Fibroblast of lung (primary cell): ENCODE measurements at places on chromosomes 13 and 19. TPM values are rescaled to one million over a fixed set of nuclear protein-coding genes. Genes with fewer than 3 reads are reported as not detected.

Gene DPF1
- 0.50 and 0.51 TPM in 2 replicates for total RNA-seq

- no peak for DNase-seq
Observed at GRCh38 chr13:58963321-58963720, 1200.4 kb downstream of the DIAPH3 start.

Gene SRRM5
- under 0.01 TPM in 1 of 2 replicates, not detected in the other for total RNA-seq

GRCh38 chr13:50144246-50145160 lies 129.3 kb downstream of the KCNRG start:
- no peak for DNase-seq

- DNase-seq: no peak
Observed at GRCh38 chr13:112658808-112659207, 31.0 kb upstream of the ATP11A start.

DNA sequence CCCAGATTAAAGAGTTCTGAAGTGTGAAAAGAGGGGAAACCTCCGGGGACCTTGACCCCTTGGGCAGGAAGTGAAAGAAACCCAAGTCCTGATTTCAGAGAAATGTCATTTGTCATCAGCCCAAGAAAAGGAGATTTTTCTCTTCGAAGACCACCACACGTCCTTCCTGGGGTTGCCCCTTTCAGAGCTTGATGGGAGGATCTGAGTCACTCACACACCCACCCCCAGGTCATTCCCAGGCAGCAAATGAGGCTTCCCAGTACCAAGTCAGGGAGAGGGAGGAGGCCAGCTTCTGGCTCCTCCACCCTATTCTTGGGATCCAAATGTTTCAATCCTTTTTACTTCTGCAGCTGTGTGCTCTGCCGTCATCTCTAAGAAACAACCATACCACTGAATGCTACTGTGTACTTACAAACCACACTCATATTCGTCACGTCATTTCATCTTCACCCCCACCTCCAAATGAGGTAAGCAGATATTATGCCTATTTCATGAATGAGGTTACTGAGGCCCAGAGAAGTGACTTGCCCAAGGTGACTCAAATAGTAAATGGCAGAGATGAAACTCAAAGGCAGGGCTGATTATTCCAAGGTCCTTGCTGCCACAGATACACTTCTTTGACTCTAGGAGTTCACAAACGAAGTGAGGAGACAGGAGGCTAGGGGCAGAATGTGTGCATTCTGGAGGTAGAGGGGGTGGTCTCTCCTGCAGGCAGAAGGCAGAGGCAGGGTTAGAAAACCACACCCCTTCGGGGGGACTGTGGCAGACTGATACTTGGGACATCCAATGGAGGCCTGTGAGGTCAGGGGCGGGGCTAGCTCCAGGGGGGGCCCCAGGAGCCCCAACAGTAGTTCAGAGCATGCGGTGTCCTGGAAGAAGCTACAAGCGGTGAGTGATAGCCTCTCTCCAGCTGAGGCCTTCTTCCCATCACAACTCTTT lies 5.0 kb upstream of the KMT2B start:
- DNase-seq: no peak

GRCh38 chr19:522726-523125 lies 8.8 kb upstream of the CDC34 start:
- DNase-seq: no peak

GRCh38 chr13:91594061-91594460 lies 195.6 kb downstream of the GPC5 start:
- no peak for DNase-seq

DNA sequence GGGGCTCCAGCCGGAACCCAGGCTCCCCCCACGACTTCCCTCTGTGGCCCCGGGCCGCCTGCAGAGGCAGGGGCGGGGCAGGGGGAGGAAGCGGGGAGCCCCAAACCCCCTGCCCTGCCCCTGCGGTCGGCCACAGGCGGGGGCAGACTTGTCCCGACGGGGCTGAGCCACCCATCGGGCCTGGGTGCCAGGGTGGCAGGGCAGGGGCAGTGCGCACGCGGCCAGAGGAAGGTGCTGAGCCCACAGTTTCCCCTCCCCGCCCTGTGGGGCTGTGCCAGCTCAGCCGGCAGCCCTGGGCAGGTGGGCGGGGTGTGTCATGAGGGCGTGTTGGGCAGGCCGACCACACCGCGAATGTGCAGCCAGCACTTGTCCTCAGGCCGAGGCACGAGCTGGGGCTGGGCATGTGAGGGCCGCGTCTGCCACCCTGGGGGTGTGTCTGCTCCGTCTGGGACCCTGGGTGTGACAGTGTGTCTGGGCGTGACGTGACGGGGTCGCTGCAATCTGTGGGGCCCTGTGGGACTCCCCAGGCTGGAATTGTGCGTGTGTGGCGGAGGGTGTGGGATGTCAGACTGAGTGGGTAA lies 17.7 kb downstream of the CCDC97 start:
- DNase-seq: peak; percentile 22

Gene NTN5
- under 0.01 and 0.51 TPM in 2 replicates for total RNA-seq

Gene ENOX1
- 4.4 and 7.6 TPM in 2 replicates for total RNA-seq

Gene FGF22
- total RNA-seq: under 0.01 TPM in 1 of 2 replicates, not detected in the other

Gene CEACAM21
- not detected in 2 replicates for total RNA-seq

DNA sequence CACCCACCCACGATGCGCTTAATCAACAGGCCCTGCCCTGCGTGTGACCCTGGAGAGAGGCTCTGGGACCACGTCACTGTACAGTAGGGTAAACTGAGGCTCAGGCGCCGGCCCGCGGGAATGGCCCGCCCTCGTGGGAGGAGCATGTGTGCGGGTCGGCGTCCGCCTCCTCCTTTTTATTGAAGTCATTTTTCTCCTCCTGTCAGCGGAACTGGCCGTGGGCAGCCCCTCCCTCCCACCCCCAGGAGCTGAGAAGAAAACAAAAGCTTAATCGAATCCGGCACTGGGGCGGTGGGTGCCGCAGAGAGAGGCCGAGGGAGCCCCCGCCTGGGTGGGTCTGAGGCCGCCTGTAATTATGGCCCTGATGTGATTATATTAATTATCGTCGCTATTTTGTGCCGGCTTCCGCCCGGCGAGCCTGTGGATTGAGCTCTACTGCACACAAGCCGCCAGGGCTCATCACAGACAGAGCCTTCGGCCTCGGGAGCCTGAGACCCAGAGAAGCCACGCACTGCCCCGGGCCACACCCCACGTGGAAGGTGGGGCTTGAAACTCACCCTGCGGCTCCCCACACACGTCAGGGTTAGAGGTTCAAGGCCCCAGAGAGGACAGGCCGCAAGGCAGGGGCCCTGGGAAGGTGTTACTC lies 7.0 kb downstream of the C2CD4C start:
- no peak for DNase-seq

DNA sequence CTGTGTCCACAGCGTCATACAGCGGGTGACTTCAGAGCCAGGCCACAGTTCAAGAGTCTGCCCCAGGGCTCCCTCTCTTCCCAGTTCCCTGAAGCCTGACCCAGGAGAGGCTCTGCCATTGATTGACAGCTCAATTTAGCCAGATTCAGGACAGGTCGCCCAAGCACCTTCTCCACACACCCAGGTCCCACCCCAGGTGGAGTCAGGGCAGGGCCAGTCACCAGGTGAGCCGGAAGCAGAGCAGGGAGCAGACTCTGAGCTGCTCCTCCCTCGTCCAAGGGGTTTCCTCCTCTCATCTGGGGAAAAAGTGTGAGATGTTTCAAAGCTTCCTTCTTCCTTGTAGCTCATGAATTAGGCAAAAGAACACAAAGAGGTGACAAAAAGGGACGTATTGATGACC lies 5.6 kb downstream of the CEACAM7 start:
- DNase-seq: no peak

- peak; percentile 6 for DNase-seq
Observed at GRCh38 chr13:77698201-77699058, 943 bp downstream of the SLAIN1 start.

DNA sequence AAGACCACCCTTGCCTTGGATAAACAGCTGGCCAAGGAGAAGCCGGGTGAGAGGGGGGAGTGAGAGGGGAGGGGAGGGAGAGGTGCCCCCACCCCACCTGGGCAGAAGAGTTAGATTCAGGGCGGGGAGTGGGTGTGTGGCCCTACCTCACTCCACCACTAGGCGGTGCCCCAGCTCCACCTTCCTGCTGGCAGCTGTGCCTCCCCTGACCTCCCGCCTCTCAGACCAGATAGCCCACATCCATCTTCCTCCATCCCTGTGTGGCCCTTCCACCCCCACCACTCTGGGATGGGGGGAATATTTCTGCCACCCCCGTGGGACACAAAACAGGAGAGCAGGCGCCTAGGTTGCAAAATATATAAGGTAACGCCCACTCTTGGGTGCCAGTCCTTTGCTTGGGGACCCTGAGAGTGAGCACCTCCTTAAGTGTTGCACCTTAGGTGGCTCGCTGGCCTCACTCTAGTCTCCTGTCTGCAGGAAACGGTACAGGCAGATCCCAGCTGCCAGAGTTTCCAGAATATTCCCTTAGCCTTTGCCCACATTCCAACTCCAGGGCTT lies 13.8 kb upstream of the EHD2 start:
- no peak for DNase-seq

Gene GTF3A
- total RNA-seq: 93.0 and 98.6 TPM in 2 replicates

- no peak for DNase-seq
Observed at GRCh38 chr19:4717966-4718701, 5.5 kb downstream of the DPP9 start.

Gene RYR1
- total RNA-seq: under 0.01 and 0.26 TPM in 2 replicates

DNA sequence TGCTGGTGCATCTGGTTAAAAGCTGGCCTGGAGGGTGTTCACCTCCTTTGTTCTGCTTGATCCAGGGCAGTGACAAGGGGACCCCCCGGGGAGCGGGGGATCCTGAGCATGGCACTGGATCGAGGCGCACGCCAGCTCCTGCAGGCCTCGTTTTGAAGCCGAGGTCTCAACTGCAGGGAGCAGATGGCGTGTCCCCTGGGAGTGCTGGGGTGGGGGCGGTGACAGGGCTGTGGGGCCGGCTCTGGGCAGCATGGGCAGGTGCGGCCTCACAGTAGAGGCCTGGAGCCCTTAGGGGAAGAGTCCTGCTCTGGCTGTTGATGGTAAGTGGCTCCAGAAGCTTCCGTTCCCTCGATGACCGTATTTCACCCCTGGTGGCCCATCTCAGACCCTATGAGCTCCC lies 51.8 kb downstream of the CRTC1 start:
- DNase-seq: no peak

DNA sequence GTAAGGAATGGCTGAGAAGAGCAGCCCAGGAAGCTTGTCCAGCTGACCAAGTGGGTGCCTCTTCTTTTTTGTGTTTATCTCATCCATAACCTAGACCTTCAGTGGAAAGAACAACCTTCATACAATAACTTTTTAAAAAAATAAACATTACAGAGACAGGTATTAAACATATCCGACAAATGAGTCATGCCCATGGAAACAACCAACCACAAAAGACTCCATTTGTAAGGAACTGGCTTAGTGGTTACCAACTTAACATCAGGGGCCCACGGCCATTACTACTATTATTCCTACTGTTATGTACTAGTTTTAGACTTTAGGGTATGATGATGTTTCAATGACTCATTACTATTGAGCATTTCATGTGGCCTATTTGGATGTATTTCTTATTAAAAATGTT lies 191.7 kb upstream of the SERP2 start:
- DNase-seq: no peak

Gene FFAR2
- not detected in 2 replicates for total RNA-seq

DNA sequence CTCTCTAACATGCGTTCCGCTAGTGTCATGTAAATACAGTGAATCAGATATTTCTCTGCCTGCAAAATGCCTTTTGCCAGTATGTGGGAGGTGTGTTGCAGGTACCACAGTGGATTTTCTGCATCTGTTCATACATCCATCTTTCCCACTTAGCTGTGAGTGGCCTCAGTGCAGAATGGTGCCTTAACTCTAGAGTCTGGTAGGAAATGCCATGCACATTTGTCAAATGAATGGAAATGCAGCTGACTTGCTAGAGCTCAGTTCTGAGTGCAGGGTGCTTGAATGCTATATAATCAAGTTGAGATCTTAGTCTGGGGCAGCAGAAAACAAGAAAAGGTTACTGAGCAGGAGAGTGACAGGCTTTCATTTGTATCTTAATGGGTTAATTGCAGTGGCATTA lies 68.2 kb downstream of the LRCH1 start:
- no peak for DNase-seq

GRCh38 chr19:2375353-2376121 lies 15.5 kb downstream of the TMPRSS9 start:
- DNase-seq: no peak

Gene ZNF850
- 1.2 and 1.8 TPM in 2 replicates for total RNA-seq

GRCh38 chr19:1718420-1719291 lies 34.6 kb upstream of the ONECUT3 start:
- DNase-seq: no peak

Gene INAFM1
- 1.8 and 3.6 TPM in 2 replicates for total RNA-seq

DNA sequence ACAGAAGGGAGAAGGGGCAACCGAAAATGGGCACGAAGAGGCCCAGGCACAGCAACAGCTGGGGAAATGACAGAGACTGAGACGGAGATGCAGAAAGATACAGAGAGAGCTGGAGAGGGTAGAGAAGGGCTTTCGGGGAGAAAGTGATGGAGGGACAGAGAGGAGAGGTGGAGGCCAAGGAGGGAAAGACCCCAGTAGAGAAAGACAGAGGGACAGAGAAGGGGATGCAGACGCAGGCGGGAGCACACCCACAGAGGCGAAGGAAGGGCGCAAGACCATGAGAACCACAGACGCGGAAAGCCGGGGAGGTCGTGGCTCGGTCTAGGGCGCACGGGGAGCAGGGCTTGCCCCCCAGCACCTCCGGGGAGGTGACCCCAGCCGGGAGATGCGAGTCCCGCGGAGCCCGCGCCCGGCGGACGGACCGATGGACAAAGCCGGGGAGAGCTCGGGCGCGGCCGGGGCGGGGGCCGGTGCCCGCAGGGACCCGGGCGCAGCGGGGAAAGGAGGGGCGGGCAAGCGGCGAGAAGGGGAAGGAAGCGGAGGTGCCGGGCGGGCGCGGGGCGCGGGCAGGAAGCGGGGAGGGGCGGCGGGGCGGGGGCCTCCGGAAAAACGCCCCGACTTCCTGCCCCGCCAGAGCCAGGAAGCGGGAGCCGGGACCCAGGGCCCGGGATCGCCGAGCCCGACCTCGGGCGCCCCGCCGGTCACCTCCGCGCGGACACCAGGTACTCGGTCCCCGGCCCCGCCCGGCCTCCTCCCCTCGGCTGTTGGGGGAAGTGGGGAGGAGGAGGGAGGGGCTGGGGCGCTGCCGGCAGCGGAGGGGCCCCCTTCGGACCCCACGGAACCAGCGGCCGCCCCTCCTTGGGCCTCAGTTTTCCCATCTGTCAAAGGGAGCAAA lies at the start of gene ARHGEF1:
ARHGEF1 (plus strand) TSS at position 617 of the 895 bp plus-strand sequence. CDS start 4,899 bp downstream, outside the sequence.
- peak; percentile 33 for DNase-seq

- peak; percentile 43 for DNase-seq
Observed at GRCh38 chr13:31807090-31807541, 67.8 kb downstream of the RXFP2 start.

DNA sequence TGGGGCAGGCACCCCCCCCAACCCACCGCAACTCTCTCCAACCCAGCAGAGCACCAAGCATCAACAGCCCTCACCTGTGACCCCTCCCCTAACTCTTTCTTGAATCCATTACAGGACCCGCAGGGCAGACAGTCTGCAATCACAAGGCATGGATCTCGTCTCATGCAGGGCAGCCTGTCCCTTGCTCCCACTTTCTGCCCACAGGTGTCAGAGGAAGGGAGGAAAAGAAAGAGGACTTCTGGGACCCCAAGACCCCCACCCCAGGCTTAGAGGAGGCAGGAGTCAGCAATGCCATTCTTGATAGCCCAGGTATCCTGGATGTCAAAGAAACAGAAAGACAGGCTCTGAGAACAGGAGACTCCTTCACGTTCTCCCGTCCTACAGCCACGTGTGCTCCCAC lies 47.4 kb upstream of the TUBGCP3 start:
- DNase-seq: no peak

Gene CD37
- total RNA-seq: not detected in 2 replicates
